Breast epithelium (tissue), 4 donors: ENCODE measurements at places on chromosomes 5 and 9.

DNA sequence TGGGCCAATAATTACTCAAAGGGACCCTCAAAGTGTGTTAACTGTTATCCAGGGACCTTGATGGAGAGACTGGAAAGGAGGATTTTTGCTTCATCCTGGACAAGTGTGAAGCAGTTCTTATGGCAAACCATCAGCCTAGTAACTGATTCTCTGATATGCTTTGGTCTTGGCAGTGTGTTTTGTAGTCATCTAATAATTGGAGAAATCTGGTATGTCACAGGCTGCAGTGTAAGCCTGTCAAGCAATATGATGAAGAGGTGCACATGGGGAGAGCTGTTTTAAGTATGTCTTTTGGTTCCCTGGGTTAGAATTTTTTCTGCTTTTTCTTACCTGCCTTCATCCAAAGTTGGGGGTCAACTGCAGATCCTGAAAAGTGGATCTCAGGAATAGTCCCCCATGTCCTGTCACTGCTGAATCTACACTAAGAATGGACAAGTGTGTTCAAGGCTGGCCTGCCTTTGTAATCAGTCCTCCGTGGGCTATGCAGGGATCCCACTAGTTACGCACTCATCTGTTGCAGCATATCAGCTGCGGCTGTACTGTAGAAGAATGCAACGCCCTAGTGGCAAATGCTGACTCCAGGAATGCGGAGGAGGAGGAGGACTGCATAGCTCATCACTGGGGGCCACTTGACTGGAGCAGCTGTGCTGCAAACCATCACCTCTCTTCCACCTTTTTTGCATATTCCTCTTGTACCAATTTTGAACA is 1.9 kb downstream of the SPTAN1 start:
- peak; percentile 36 for DNase-seq

- no peak for DNase-seq
Measured at GRCh38 chr5:99129768-99130501, 201.1 kb upstream of the CHD1 start.

GRCh38 chr9:5976674-5977397 is 38.6 kb downstream of the RANBP6 start:
- DNase-seq = no peak

DNA sequence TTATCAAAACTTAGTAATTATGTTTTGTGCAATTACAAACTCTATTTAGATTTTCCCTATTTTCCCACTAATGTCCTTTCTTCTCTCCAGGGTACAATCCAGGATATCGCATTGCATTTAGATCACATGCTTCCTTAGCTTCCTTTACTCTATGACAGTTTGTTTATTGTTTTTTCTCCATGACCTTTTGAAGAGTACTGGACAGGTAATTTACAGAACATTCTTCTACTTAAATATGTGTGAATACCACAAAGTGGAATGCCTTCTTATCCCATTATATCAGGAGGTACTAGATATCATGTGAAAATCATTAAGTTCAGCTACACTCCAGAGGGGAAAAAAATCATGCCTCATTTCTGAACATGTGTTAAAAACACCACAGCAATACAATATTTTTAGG is 776.6 kb upstream of the CDH9 start:
- no peak for DNase-seq

- no peak for DNase-seq
Measured at GRCh38 chr5:172336264-172336663, 52.7 kb upstream of the UBTD2 start.

- no peak for DNase-seq
Measured at GRCh38 chr9:86521322-86521721, 167.1 kb upstream of the TUT7 start.
